NCI-H345 (cell line): ENCODE measurements at places on chromosomes 3 and 15.
A peak's percentile ranks its signal among the peaks of the same experiment; 100 is the strongest.

- no peak for DNase-seq
Measured at GRCh38 chr3:126118591-126118990, 34.7 kb upstream of the SLC41A3 start.

GRCh38 chr3:46934498-46935167 lies 41.9 kb downstream of the CCDC12 start:
- no peak for DNase-seq

- no peak for DNase-seq
Measured at GRCh38 chr15:92421976-92422375, 28.3 kb downstream of the ST8SIA2 start.

GRCh38 chr15:49255966-49256759 lies 86.1 kb downstream of the GALK2 start:
- peak; percentile 40 for DNase-seq

DNA sequence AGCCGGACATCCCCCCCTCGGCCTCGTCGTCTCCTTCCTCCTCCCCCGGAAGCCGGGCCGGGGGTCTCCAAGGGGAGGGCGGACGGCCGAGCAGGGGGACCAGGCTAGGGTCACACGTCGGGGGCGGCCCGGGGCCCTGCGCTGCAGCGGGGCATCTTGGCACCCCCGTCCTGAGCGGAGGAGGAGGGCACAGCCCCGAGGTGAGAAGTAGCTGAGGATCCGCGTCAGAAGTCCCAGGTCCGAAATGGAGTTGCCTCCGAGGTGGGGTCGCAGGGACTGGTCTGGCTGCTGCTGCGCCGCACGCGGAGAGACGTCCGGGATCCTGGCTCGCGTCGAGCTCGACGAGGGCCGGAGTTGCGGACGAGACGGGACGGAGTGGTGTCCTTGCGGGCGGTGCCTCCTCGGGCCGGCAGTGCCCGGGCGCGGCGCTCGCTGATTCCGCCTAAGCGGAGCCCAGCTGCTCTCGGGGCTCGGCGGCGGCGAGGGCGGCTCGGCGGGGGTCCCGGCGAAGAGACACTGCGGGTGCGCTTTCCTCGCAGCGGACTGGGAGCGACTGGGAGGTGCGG lies at the start of gene ADCY5:
TSS of gene ADCY5 (minus strand) at position 555 of the 566 bp plus-strand sequence. CDS start at position 10, 545 bp downstream.
- no peak for DNase-seq

GRCh38 chr3:107430996-107431245 lies 53.7 kb downstream of the CCDC54 start:
- peak; percentile 33 for DNase-seq

GRCh38 chr3:169869484-169870220 lies at the start of gene LRRC31:
Gene LRRC31 (minus strand): TSS chr3:169869935. CDS start chr3:169869807, 128 bp downstream.
- peak; percentile 11 for DNase-seq

- peak; percentile 62 for DNase-seq
Measured at GRCh38 chr3:179563271-179563783, 601 bp downstream of the ACTL6A start.
